ENCODE measurements at places on chromosomes 11 and 22. TPM values are rescaled to one million over a fixed set of nuclear protein-coding genes. Genes with fewer than 3 reads are reported as not detected.

CSF2RB gene
- 1.5 TPM for total RNA-seq

ARHGAP8 gene
- not detected for total RNA-seq

ACTN3 gene
- not detected for total RNA-seq

FAT3 gene
- under 0.01 TPM for total RNA-seq

GRAP2 gene
- total RNA-seq = not detected

TLCD5 gene
- 7.6 TPM for total RNA-seq

OR8D4 gene
- not detected for total RNA-seq

PKP3 gene
- total RNA-seq = 1.3 TPM

CEND1 gene
- total RNA-seq = 0.66 TPM

RAB39A gene
- not detected for total RNA-seq

TRIM51 gene
- not detected for total RNA-seq

HEPN1 gene
- not detected for total RNA-seq

PHOX2A gene
- total RNA-seq = not detected

OR10V1 gene
- not detected for total RNA-seq

GLB1L2 gene
- total RNA-seq = not detected

RCOR2 gene
- total RNA-seq = 2.0 TPM

ZNF70 gene
- total RNA-seq = 4.5 TPM

TEX12 gene
- total RNA-seq = 0.13 TPM

SEC14L6 gene
- total RNA-seq = 0.12 TPM

MUC5AC gene
- total RNA-seq = under 0.01 TPM

PRAME gene
- total RNA-seq = 0.06 TPM

TRPM5 gene
- not detected for total RNA-seq

CLDN5 gene
- total RNA-seq = 17.2 TPM

F2 gene
- total RNA-seq = not detected

RHOG gene
- total RNA-seq = 9.9 TPM

AAMDC gene
- 166 TPM for total RNA-seq

LARGE2 gene
- total RNA-seq = not detected

CLTCL1 gene
- 5.1 TPM for total RNA-seq

ACR gene
- total RNA-seq = not detected

CATSPER1 gene
- 0.19 TPM for total RNA-seq

CELSR1 gene
- 1.6 TPM for total RNA-seq

DCDC1 gene
- total RNA-seq = under 0.01 TPM

MMP27 gene
- total RNA-seq = not detected

GNG3 gene
- total RNA-seq = not detected

TSKU gene
- 6.3 TPM for total RNA-seq

PARVG gene
- total RNA-seq = 0.13 TPM

IL17REL gene
- not detected for total RNA-seq

C11orf87 gene
- total RNA-seq = under 0.01 TPM

CASP4 gene
- total RNA-seq = 166 TPM

MS4A3 gene
- not detected for total RNA-seq

UBQLNL gene
- 0.13 TPM for total RNA-seq

SYCE3 gene
- not detected for total RNA-seq

OR5F1 gene
- not detected for total RNA-seq

BAIAP2L2 gene
- total RNA-seq = 2.0 TPM

NAALAD2 gene
- 0.13 TPM for total RNA-seq

All from aortic smooth muscle cell (primary cell).